ENCODE measurements at places on chromosomes 16 and 17. TPM values are rescaled to one million over a fixed set of nuclear protein-coding genes. Genes with fewer than 3 reads are reported as not detected.

DNA sequence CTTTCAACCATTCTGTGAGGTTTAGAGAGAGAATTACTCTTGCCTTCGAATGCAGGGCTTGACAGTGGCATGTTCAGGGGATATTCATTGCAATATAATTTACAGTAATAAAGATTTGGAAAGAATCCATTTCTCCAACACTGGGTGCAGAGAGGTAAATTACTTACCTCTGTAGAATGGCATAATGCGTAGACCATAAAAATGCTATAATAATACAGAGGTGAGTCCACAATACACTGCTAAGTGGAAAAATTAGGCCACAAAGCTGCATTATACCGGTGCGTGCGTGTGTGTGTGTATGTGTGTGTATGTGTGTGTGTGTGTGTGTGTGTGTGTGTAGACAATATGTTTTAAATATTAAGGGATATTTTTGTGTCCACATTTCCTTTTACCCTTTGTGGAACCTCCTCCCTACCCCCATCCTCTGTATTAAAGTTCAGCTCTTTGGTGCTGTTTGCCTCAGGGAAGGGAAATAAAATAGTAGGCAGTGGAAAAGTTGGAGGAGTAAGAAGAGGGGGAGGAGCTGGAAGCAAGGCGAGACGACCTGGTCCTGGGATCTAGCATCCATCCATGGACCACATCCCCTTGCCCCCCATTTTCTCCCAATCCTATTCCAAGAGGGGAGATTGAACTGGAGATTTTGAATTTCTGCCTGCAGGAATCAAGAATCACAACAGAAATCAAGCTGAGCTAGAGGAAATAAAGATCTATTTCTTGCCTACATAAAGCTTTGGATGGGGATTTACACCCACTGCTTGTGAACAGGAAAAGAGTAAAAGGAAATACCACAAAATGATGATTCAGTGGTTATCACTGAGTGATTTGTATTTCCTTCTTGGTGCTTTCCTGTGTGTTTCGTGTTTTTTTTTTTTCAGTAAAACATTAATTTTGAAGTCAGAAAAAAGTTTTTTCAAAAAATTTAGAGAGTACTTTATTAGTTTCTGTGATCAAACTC is 124.8 kb downstream of the RGS9 start:
- DNase-seq, result no peak

DNA sequence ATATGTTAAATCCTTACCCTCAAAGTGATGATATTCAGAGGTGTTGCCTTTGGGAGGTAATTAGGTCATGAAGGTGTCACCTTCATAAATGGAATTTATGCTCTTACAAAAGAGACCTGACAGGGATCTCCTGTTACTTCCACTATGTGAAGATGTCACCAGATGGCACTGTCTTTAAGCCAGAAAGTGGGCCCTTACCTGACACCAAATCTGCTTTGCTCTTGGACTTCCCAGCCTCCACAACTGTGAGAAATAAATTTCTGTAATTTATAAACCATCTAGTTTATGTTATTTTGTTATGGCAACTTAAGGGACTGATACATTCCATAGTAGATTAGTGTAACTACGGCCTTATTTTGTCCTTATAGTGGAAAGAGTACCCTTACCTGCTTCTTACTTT is 358.3 kb upstream of the SALL1 start:
- no peak for DNase-seq

DNA sequence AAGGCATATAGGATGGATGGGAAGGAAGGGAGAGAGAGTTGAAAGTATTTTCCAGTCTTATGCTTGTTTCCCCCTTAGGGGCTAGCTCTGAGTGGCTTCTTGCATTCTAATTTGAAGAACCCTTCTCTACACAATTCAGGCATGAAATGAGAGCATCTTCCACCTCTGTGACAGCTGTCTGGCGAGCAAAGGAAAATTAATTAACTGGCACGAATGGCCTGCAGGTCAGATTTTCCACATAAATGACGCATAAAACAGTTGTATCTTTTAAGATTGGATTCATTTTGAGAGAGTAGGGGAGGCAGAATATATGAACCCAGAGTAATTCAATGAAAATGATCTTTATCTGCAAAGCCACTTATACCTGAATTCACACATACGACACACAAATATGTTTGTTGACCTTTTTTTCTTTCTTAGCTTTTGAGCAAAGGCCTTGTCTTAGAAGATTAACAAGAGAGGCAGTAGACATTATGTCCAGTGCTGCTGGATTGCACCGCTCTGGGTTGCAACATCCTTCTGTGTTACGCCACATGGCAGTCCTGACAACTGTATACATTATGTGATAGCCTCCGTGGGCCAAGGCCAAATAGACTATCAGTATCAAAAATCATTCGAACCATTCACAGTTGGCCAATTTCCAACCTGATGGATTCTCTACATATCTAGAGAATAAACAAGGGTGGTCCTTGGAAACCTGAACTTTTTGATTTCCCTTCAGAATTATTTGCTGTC is 173.0 kb upstream of the GOT2 start:
- no peak for DNase-seq

- peak; percentile 82 for DNase-seq
These were observed 31.0 kb downstream of the SOX9 start for GRCh38 chr17:72151565-72152386.

CCL11 gene
- 80.0 TPM for polyA plus RNA-seq

ABCA9 gene
- 1.7 TPM for polyA plus RNA-seq

CALB2 gene
- polyA plus RNA-seq, result 0.46 TPM

SCRN2 gene
- polyA plus RNA-seq, result 38.3 TPM

SMTNL2 gene
- 1.9 TPM for polyA plus RNA-seq

Measured in stomach (tissue), 19 donors.